NCI-H1092 (cell line): ENCODE measurements at places on chromosomes 6 and 20.

DNA sequence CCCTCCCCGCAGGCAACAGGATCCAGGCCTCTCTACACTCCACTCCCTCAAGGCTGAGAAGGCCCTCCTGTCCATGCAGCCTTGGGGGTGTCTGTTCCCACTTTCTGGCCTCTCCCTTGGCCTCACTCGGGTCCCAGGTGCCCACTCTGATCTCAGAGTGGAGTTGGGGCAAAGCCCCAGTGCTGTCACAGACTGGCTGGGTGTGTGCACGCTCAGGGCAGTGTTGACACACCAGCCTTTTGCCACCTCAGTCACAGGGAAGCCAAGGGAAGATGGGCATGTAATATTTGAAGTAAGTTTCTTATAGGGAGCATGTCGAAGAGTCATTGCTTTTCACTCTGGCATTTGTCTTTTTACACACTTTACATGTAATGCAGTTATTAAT, 44.9 kb downstream of the HLA-DRA start:
- DNase-seq = no peak

DNA sequence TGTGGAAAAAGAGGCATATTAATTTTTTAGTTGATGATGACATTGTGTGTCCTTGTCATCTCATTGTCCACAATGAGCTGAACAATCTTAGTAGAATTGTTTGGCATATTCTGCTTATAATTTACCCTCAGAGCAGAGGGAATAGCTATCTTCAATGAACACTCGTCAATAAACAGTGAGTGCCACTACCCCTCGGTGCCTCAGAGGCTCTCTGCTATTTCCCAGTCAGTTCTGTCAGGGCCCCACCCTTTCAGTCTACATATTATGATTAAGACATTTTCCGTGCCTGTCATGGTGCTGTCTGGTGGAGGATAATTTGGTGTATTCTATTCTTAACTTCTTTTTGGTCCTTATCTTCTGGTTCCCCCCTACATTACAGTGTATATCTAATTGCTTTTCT, 31.2 kb downstream of the NUS1 start:
- DNase-seq = no peak

- no peak for DNase-seq
Measured at GRCh38 chr6:105880030-105880492, 206.1 kb upstream of the PRDM1 start.

DNA sequence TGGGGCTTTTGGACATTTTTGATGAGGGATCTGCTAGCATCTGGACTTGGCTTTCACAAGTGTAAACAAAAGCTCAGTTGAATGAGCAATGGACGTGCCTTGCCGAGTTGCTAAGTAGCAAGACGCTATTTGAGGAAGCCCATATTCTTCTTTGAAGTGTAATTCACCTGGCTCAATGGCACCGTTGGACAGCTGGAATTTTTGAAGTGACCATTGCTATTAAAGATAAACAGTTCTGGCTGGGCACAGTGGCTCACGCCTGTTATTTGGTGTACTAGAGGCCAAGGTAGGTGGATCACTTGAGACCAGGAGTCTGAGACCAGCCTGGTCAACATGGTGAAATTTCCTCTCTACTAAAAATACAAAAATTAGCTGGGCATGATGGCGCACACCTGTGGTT, 88.8 kb upstream of the SOX4 start:
- DNase-seq = no peak

DNA sequence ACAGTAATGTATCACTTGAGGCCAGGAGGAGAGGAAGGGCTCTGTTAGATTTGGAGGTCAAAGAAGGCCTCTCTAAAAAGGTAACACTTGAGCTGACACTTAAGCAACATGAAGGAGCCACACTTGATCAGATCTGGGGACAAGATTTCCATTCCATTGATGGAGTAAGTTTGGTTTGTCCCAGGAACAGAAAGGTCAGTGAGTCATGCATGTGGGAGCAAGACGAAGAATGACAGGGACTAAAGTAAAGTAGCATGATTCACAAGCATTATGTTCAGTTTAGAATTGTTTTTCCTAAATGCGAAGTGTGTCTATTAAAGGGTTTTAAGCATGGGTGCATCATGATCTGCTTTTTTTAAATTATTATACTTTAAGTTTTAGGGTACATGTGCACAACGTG, 47.4 kb downstream of the COL21A1 start:
- DNase-seq = no peak

GRCh38 chr6:39829331-39829730, 37.2 kb downstream of the DAAM2 start:
- DNase-seq = no peak

GRCh38 chr20:1566701-1567100, 9.2 kb upstream of the SIRPD start:
- no peak for DNase-seq

DNA sequence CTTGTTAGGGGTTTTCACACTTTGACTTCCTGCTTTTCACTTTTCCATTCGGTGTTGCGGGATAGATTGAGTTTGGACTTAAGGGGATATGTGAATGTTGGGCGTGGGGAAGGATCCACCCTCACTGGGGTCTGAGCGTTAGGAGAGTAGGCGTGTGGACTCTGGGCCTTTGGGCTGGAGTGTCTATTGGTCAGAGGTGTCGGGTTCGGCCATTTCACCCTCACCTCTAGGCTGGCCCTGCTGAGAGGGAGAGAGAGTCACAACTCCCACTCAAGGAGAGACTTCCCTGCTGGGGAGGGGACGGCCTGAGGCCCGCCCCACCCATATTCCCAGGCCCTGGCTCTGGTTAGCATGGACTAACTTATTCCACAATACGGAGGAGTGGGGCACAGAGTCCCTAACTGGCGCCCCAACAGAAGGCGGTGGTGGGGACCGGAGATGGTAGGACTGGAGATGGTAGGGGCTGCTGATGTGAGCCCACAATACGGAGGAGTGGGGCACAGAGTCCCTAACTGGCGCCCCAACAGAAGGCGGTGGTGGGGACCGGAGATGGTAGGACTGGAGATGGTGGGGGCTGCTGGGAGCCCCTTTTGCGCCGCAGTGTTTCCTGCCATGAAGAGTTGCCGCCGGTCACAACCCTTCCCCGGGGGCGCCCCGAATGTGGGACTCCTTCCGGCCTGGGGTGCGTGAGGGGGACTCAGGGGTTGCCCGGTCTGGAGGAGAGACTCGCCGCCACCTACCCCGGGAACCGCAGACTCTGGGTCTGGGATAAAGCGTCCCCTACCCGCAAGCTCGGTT, 1.4 kb upstream of the PTPRA start:
- DNase-seq = no peak

- no peak for DNase-seq
Measured at GRCh38 chr6:43459535-43459934, 4.2 kb upstream of the DLK2 start.

- no peak for DNase-seq
Measured at GRCh38 chr6:64280569-64280968, 645.0 kb downstream of the PHF3 start.

DNA sequence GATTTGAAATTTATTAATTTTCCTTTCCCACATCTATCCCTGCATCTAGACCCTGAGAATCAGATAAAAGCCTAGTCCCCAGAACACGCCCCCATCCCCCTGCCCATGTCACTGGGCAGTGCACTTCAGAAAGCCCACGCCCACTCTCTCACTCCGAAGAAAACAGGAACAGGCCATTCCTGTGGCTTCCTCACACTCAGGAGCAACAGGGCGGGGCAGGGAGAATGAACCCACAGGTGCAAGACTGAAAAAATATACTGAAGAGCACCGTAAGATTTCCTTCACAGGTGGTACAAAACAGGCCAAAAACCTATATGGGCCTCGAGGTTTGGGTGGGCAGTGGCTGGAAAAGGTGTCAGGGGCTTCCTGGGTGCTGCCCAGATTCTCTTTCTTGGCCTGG, 3.4 kb downstream of the OXT start:
- no peak for DNase-seq

GRCh38 chr6:13674533-13675190, 37.0 kb downstream of the RANBP9 start:
- DNase-seq = no peak

DNA sequence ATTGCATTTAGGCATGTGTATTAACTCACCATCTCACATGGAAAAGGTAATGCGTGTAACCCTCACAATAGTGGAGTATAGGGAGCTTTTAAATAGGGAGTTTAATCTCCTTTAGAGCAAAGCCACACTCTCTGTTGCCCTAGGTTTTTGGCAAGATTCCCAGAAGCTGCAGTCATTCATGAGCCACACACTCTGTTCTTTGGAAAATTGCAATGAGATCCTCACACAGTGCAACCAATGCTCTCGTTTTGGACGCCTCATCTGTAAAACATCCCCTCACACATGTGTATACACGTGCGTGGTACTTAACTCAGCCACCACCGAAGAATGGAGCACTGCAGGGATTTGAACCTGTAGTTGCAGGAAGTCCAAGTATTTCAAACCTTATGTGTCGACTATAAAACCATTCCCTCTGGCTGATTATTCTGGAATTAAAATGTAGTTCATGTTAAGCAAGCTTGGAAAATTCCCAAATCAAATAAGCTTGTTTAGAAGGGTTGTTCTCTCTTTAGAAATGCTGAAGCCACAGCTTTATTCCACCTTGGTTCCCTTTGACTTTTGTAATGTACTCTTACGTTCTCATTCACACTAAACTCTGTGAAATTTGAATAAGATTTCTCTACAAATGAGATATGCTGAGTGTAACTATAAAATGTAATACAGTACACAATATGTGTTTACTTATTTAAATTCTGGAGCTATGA, 489.8 kb upstream of the MANEA start:
- peak; percentile 92 for DNase-seq

DNA sequence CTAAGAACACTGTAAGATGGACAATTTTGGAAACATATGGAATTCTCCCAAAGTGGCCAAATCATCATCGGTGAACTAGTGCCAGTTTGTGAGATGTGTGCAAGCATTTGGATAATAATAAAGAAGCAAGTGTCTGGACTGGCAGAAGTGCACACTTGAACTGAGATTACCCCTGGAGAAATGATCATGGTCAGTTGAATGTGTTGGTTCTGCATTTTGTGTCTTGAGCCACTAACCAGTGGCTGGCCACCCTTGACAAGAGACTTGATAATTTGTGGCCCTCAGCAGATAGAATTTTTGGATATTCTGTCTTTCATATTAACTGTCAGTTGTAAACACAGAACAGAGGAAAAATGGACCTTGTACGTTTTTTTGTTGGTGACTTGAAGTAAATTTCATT, 37.4 kb downstream of the CITED2 start:
- DNase-seq = no peak
